ENCODE measurements at places on chromosomes 2 and 18.
A peak's percentile ranks its signal among the peaks of the same experiment; 100 is the strongest.

GRCh38 chr2:233353769-233354499, at the start of gene DGKD:
Gene DGKD, plus strand, starts transcription at chr2:233354494. Its CDS starts 25 bp downstream, at chr2:233354519.
- peak; percentile 77 for DNase-seq

- DNase-seq: no peak
Measured at GRCh38 chr2:187615364-187615763, 61.1 kb upstream of the TFPI start.

DNA sequence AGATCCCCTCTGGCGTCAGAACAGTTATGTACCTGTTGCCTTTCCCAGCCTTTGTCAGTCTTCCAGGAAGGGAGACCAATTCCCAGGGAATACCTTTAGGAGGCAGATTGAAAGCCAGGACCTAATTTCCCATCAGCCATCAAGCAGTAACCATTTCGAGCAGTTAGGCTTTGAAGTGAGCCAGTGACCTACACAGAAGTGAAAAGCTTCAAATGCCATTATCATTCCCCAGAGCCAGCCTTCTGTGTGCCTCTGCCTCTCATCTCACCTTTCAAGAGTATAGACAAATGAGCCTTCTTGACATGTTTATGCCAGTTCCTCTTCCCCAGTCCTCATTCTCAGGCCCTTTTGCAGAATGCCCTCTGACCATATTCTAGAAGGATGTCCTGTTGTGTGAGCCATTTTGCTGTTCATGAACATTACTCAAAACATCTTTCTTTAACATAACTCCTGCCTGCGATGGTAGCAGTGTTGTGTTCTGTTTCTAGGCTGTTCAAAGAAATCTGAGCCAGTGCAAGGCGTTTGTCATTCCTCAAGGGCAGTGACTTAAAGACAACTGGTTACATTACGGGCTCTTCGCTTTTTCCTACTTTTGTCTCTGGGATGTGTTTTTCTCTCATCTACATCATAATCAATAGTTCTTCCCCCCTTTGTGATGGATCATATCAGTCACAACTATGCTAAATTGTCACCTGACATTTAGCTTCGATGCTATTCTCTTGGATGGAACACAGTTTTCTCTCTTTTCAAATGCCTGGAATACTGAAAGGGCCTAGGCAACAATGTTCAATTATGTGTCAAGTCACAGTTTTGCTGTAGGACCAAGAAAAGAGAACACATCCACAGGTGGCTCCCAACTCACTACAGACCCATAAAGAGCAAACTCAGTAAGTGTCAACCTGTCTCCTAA, 138.6 kb downstream of the ALK start:
- DNase-seq: no peak

DNA sequence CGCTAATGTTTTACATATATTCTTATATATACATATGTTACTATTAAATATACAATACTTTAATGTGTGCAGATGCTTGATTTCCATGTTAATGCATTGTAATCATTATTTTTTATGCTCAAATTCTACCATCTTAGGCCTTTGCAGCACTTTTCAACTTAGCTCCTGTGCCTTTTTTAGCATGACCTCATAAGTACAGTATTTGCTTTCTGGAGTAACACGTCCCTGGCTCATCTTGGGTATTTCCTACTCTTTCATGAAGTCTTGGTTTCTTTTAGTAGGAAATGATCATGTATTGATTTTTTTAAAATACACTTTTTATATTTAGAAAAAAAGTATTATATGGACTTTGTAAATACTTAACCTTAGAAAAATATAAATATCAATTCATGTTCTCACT, 36.5 kb downstream of the CAB39 start:
- no peak for DNase-seq

GRCh38 chr2:175035806-175036205, 30.6 kb upstream of the CHN1 start:
- no peak for DNase-seq

DNA sequence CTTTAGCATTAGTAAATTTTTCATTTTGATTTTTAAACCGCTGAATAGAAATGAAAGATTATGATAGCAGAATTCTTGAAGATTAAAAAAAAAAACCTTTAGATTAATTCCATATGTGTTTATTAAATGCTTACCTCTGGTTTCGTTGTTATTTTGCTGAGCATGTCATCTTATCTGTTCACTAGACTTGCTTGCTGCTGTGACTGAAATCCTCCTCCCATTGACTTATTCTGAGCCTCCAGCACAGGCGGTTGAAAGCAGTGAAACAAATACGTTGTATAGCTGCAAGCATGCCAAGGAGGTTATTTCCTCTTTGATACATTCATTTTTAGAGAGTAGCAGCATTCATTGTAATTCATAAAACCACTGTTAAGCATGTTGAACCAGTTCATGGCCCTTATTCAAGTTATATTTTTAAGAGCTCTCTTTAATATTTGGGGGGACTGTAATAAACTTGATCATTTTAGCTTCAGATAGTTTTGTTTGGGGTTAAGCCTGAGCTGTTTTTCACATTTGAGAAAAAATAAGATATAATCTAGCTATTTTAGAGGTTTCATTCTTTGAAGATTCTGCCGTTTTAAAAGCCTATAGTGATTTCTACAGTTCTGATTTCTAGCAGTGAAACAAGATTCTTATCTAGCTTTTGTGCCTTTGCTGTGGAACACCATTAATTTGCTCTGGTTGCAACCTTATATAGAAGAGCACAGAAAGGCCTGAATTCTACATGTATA, at the start of gene HTR2B:
HTR2B (minus strand) TSS at position 205 of the 731 bp plus-strand sequence. CDS start 1,278 bp downstream, outside the sequence.
- no peak for DNase-seq

DNA sequence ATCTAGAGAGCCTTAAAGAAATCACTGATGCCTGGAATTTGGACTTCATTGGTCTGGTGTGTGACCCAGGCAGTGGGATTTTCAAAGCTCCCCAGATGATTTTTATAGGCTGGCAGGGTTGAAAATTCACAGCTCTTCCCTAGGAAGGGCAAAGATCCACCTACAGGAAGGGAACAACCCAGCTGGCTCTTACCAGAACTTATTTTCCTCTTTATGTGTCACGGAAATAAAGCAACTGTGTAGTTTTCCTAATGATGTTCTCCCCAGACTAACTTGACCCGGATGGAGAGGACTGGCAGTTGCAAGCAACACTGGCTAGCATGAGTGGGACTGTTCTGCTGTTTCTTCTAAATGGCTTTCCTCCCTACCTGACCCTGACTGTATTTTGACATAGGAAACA, 235.6 kb downstream of the ALPK2 start:
- DNase-seq: no peak

GRCh38 chr2:76675212-76675611, 847.0 kb downstream of the LRRTM4 start:
- DNase-seq: no peak

- no peak for DNase-seq
Measured at GRCh38 chr18:73043211-73043610, 175.4 kb upstream of the NETO1 start.

DNA sequence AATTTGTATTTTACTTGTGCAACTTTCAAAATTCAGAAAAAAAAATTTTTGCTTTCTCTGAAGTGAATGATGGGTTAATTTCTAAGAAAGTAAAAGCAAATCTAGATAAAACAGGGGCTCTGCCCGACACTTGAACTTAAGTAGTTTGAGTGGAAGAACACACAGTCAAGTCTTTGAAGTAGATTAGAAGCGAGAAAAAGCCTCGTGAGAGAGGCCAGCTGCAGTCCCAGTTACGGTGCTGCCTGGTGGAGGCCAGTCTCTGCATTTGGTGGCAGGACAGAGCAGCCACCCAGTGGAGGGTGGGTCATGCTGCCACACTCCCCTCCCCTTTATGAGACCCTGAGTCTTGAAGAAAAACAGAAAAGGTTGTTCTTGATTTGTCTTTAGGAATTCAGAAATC, 81.8 kb downstream of the INPP5D start:
- no peak for DNase-seq

DNA sequence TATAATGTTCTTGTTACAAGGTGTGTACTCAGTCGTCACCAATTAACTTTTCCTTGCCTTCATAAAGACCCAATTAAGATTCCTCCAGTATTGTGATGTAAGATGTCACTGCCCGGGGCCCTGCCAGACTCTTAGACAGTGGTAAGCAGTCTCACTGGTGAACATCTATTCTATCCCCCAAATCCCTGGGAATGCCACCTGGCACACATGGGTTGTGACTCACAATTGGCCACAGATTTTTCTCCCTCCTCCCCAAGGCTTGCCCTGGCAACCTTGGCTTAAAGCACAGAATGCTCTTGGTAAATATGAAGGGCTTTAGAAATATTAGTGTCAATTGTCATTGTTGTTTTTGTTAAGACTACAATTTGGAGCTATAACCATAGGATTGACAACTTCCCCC, 287.9 kb downstream of the ETAA1 start:
- no peak for DNase-seq

- DNase-seq: no peak
Measured at GRCh38 chr2:165494573-165494972, 25.1 kb downstream of the CSRNP3 start.

GRCh38 chr2:43568228-43568627, 27.6 kb downstream of the THADA start:
- DNase-seq: no peak
